Stimulated activated CD8-positive, alpha-beta memory T cell treated with anti-CD3 and anti-CD28 coated beads, Interleukin-2, amount 100 ng/mL, for 1 hour (primary cell): ENCODE measurements at places on chromosomes 13 and 19.
A peak's percentile ranks its signal among the peaks of the same experiment; 100 is the strongest.

- DNase-seq: no peak
Measured at GRCh38 chr13:91216928-91217700, 130.4 kb upstream of the MIR17HG start.

DNA sequence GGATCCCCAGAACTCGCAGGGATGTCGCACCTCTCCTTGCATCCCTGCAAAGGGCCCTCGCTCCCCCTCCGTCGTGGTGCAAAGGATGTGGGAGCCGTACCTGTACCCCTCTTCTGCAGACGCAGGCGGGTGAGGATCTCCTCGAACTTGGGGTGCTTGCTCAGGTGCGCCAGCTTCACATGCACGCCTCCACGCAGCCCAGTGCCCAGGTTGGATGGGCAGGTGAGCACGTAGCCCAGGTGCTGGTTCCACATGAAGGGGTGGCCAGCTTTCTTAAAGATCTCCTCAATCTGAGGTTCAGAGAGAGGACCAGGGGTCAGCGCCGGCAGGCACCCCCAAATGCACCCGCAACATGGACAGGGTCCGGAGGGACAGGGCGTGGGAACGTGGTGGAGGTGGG is 15.3 kb downstream of the CKM start:
- DNase-seq: no peak

GRCh38 chr13:104592127-104592526 is 1525.9 kb upstream of the SLC10A2 start:
- no peak for DNase-seq

DNA sequence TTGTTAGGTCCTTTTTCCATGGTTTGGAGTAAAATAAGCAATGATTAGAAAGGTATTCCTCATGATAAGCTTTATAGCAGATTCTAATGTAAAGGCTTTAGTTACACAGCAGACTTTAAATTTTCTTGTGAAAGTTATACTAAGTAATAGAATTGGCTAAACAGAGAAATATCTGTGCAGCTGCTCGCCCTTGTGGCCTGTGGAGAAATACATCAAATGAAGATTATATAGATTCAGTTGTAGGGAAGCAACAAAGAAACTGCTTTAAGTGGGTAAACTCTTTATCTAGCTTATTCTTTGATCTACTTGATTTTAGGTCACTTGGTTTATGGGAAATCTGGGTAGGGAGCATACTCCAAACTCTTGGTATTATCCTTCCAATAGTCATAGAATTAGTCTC is 1269.7 kb upstream of the SPRY2 start:
- no peak for DNase-seq

- no peak for DNase-seq
Measured at GRCh38 chr19:10551698-10552301, 8.1 kb downstream of the ATG4D start.

GRCh38 chr13:45747071-45747470 is 45.0 kb downstream of the CBY2 start:
- DNase-seq: no peak

DNA sequence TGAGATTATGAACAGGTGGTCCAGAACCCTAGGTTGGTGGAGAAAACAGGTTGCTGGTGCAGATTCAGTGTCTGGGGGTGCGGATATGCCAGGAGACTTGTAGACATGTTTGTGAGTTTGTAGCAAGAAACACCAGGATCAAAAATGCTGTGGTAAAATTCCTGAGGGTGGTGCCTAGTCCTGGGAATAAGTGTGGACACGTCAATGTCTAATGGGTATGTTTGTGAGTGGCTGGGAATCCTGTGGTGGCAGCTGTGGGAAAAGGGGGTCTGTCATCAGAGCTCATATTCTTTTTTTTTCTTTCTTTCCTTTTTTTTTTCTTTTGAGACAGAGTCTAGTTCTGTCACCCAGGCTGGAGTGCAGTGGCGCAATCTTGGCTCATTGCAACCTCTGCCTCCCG is 7.2 kb downstream of the ZNF708 start:
- DNase-seq: no peak

- DNase-seq: no peak
Measured at GRCh38 chr19:46350758-46351159, 3.9 kb downstream of the PPP5C start.

GRCh38 chr19:3721131-3721886 is 13.1 kb downstream of the TJP3 start:
- DNase-seq: peak; percentile 63

GRCh38 chr19:3145909-3146676 is 10.3 kb downstream of the GNA15 start:
- no peak for DNase-seq

GRCh38 chr13:71758828-71759227 is 108.2 kb downstream of the DACH1 start:
- no peak for DNase-seq

- DNase-seq: no peak
Measured at GRCh38 chr19:50818859-50819472, 4.6 kb downstream of the KLK1 start.

- DNase-seq: no peak
Measured at GRCh38 chr19:1466018-1466460, 13.0 kb downstream of the C19orf25 start.

GRCh38 chr19:6769006-6769619 is 1.9 kb upstream of the SH2D3A start:
- no peak for DNase-seq

DNA sequence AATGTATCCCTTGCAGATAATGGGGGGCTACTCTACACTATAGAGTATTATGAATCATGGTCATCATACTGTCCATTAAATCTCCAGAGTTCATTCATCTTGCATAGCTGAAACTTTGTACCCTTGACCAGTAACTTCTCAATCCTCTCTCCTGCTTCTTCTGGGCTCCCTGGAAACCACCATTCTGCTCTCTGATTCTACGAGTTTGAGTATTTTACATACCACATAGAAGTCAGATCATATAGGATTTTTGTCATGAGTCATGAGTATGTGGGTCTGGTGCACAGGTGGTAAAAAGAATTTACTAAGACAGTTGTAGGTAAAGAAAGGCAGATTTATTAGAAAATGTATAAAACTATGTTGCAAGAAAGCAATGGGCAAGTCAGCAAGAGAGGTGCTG is 41.9 kb downstream of the WTIP start:
- no peak for DNase-seq
